ENCODE measurements at places on chromosomes 4 and X. TPM values are rescaled to one million over a fixed set of nuclear protein-coding genes. Genes with fewer than 3 reads are reported as not detected.

- DNase-seq = no peak
- no peaks in the 10 kb centered on the region for H3K27me3 ChIP-seq
- no peak overlapping the region for H3K4me3 ChIP-seq
- no peaks in the 10 kb centered on the region for H3K36me3 ChIP-seq
- no peak overlapping the region for H3K27ac ChIP-seq
Measured at GRCh38 chr4:39259571-39260330, 77.4 kb downstream of the WDR19 start.

DNA sequence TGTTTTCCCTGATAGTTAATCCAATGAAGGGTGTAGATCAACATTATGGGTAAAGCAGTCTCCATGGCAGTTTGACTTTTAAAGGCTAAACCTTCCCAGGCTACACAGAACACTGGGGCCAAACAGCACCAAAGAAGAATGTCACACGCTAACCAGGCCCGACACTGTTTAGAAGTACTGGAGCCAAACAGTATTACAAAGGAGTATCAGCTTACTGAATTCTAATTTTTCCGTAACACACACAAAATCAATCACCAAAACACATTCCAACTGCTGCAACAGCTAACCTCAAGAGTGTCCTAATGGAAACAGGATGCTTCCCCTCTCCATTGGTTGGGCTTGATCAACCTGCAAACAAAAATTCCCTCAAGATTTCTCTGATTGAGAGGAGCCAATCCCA lies 783.5 kb downstream of the PCDH18 start:
- no peaks in the 10 kb centered on the region for H3K27me3 ChIP-seq
- H3K4me1 ChIP-seq = no peaks in the 10 kb centered on the region
- no peaks in the 10 kb centered on the region for H3K36me3 ChIP-seq
- DNase-seq = no peak

The GRIA2 gene
- total RNA-seq = not detected

DNA sequence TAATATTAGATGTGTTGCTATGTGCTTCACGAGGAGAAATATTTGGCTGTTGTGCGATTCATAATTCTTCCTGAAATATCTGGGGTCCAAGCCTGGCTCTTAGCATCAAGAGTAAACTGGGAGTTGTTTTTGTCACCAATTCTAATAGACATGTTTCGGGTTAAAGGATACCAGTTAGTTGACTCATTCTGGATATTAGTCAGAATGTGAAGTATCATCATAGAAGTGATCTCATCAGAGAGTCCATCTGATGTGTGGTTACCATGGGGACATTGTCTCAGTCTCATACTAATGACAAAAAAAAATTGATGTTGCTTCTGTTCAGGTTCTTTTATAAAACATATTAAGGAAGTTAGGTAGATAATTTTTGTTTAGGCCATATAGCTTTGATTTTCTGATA lies 57.2 kb upstream of the MTMR1 start:
- no peak overlapping the region for H3K27ac ChIP-seq
- no peak for DNase-seq
- no peak overlapping the region for H3K4me3 ChIP-seq
- no peaks in the 10 kb centered on the region for H3K36me3 ChIP-seq
- H3K4me1 ChIP-seq = no peaks in the 10 kb centered on the region

The PDZD4 gene
- 169 TPM for total RNA-seq

Measured in H1 (cell line).